Smooth muscle cell of trachea (primary cell): ENCODE measurements at places on chromosomes 2 and 18. TPM values are rescaled to one million over a fixed set of nuclear protein-coding genes. Genes with fewer than 3 reads are reported as not detected.

VWC2L gene
- total RNA-seq, result not detected in 2 replicates

RIT2 gene
- not detected in 2 replicates for total RNA-seq

CPS1 gene
- 20.9 and 21.3 TPM in 2 replicates for total RNA-seq

RGPD3 gene
- total RNA-seq, result 0.29 and 0.33 TPM in 2 replicates

SKA1 gene
- 1.5 and 15.6 TPM in 2 replicates for total RNA-seq

FANCL gene
- 13.4 and 25.5 TPM in 2 replicates for total RNA-seq

SLC20A1 gene
- 50.4 and 77.5 TPM in 2 replicates for total RNA-seq

IL36G gene
- not detected in 2 replicates for total RNA-seq

OXER1 gene
- total RNA-seq, result 0.17 TPM in 1 of 2 replicates, not detected in the other

MC4R gene
- total RNA-seq, result not detected in 2 replicates

CPLX4 gene
- total RNA-seq, result not detected in 2 replicates

HNMT gene
- total RNA-seq, result 20.8 and 45.4 TPM in 2 replicates

ALLC gene
- total RNA-seq, result not detected in 2 replicates

IAH1 gene
- 68.1 and 84.9 TPM in 2 replicates for total RNA-seq

EPC2 gene
- total RNA-seq, result 15.7 and 21.2 TPM in 2 replicates

UGT1A4 gene
- total RNA-seq, result not detected in 2 replicates

DNMT3A gene
- 15.7 and 18.4 TPM in 2 replicates for total RNA-seq

ALPP gene
- under 0.01 TPM in 1 of 2 replicates, not detected in the other for total RNA-seq

PLGLB1 gene
- total RNA-seq, result 1.5 and 2.0 TPM in 2 replicates

SERPINB11 gene
- total RNA-seq, result not detected in 2 replicates

LTBP1 gene
- 492 and 645 TPM in 2 replicates for total RNA-seq

RAB12 gene
- total RNA-seq, result 60.7 and 62.1 TPM in 2 replicates

IKZF2 gene
- 9.9 and 15.6 TPM in 2 replicates for total RNA-seq

KCNG2 gene
- 0.73 and 3.3 TPM in 2 replicates for total RNA-seq

GRB14 gene
- 0.29 and 0.83 TPM in 2 replicates for total RNA-seq

SPR gene
- 20.5 and 32.6 TPM in 2 replicates for total RNA-seq

CD8B gene
- not detected in 2 replicates for total RNA-seq

D2HGDH gene
- 21.1 and 31.8 TPM in 2 replicates for total RNA-seq

SP9 gene
- total RNA-seq, result not detected in 2 replicates

INO80B gene
- 14.1 and 16.0 TPM in 2 replicates for total RNA-seq

RAB27B gene
- total RNA-seq, result 1.0 and 2.0 TPM in 2 replicates

FBXO41 gene
- total RNA-seq, result 1.9 and 3.1 TPM in 2 replicates

GPR75 gene
- 1.3 and 1.5 TPM in 2 replicates for total RNA-seq

PTH2R gene
- not detected in 2 replicates for total RNA-seq

GAD1 gene
- 0.33 TPM in 1 of 2 replicates, not detected in the other for total RNA-seq

SPEG gene
- total RNA-seq, result 11.3 and 21.7 TPM in 2 replicates

PDE11A gene
- not detected in 2 replicates for total RNA-seq

PAIP2B gene
- 0.66 and 0.73 TPM in 2 replicates for total RNA-seq

COLEC11 gene
- total RNA-seq, result 0.44 TPM in 1 of 2 replicates, not detected in the other

FER1L5 gene
- total RNA-seq, result 1.3 and 1.9 TPM in 2 replicates
